ENCODE measurements at places on chromosomes 3 and 15. TPM values are rescaled to one million over a fixed set of nuclear protein-coding genes. Genes with fewer than 3 reads are reported as not detected.

- no peak for DNase-seq
Observed at GRCh38 chr15:48085591-48085930, 35.2 kb upstream of the SLC24A5 start.

DNA sequence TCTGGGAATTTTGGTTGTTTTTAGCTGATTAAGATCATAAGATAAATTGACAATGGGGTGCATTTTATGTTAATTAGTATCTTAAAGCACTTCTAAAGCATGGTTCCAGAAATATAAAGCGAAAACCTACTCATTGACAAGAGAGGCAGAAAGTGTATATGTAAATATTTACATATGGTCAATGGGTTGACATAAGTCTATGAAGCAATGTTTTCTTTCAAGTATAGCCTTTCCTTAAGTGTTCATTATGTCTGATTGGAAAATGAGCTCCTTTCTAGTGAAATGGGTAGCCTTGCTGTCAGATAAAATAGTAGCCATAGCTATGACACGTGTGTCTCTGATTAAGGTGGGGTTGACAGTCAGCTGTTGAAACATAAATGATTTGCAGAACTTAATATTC is 365.2 kb upstream of the AGTR1 start:
- DNase-seq = no peak

- DNase-seq = no peak
Observed at GRCh38 chr15:72554471-72555425, 80.6 kb downstream of the ARIH1 start.

DNA sequence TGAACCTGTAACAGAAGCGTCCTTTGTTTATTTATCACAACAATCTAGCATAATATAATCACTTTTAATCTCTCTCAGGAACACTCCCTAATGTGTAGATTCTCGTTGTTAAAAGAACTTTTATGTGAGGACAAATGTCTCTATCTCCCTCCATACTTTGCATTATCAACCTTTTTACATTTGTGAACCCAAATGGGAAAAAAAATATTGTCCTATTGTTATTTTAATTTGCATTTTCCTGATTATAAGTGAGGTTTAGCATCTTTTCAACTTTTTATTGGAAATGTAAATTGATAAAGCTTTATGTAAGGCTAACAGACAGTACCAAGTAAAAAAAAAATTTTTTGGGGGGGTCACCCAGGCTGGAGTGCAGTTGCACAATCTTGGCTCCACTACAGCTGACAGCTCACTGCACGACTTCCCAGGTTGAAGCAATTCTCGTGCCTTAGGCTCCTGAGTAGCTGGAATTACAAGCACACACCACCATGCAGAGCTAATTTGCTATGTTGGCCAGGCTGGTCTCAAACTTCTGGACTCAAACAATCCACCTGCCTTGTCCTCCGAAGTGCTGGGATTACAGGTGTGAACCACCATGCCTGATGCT is 33.0 kb upstream of the DENND4A start:
- DNase-seq = no peak

The ARRDC4 gene
- 47.0 TPM for total RNA-seq
